ENCODE measurements at places on chromosomes 1 and 21.

DNA sequence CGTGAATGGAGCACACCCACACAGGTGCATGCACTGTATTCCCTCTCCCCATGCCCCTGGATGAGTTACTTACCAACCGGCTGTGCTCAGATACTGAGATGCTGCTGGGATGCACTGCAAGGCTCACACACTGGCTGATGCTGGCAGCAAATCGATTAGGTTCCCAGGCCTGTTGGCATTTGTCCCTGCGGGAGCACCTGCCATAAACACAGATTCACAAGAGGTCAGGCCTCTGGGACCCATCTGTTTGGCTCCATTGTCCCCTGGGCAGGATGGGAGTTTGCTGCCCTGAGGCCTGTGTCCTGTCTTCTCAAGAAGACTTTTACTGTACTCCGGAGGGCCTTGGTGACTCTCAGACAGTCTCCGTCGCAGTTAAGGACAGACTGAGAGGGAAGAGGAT is 145.4 kb downstream of the PLXNA2 start:
- DNase-seq, result no peak

GRCh38 chr1:229271448-229272159 is 693 bp downstream of the RAB4A start:
- DNase-seq, result no peak

DNA sequence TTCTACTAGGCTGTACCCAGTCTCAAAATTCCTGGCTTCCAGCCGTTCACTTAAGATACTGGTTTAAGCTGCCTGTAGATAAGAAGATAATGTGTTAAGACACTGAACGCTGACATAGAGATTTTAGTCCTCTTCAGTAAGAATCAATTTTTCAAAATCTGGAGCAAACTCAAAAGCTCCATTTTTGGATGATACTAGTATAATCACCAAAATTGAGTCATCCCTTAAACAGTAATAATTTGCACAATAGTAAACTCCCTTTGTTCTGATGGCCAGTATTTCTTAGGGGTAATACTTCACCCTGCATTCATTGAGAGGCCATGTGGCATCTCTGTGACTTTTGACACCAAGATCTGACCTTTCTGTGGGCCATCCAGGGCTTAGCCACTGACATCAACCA is 299.8 kb upstream of the USP25 start:
- DNase-seq, result no peak

- DNase-seq, result no peak
Measured at GRCh38 chr1:204435872-204436271, 24.3 kb upstream of the PPP1R15B start.

GRCh38 chr1:239418681-239419080 is 32.3 kb downstream of the CHRM3 start:
- DNase-seq, result no peak

- no peak for DNase-seq
Measured at GRCh38 chr1:47676311-47677054, 238.6 kb downstream of the FOXD2 start.

DNA sequence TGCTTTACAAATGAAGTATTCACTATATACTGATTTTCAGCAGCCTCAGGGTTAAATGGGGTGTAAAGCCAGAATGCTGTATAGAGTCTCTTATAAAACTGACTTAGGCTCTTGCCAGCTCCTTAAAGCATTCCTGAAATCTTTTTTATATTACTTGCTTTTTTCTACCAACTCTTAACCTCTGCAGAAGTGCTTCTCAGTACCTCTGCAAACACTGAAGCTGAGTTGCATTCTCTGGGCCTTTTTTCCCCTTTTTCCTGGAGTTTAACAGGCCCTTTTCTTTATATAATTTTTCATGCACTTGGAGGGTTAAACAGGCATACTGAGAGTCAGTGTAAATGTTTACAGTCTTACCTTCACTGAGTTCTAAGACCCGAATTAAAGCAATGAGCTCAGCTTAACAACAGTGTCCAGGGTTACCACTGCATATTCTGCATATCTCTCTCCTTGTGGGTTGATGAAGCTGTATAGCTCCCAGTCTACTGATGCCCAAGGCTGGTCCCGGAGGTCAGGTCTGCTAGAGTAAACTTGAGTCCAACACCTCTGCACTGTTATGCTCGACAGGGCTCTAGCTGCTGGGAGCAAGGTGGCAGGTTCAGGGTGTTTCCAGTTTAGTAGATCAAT is 40.9 kb upstream of the CFAP126 start:
- no peak for DNase-seq

DNA sequence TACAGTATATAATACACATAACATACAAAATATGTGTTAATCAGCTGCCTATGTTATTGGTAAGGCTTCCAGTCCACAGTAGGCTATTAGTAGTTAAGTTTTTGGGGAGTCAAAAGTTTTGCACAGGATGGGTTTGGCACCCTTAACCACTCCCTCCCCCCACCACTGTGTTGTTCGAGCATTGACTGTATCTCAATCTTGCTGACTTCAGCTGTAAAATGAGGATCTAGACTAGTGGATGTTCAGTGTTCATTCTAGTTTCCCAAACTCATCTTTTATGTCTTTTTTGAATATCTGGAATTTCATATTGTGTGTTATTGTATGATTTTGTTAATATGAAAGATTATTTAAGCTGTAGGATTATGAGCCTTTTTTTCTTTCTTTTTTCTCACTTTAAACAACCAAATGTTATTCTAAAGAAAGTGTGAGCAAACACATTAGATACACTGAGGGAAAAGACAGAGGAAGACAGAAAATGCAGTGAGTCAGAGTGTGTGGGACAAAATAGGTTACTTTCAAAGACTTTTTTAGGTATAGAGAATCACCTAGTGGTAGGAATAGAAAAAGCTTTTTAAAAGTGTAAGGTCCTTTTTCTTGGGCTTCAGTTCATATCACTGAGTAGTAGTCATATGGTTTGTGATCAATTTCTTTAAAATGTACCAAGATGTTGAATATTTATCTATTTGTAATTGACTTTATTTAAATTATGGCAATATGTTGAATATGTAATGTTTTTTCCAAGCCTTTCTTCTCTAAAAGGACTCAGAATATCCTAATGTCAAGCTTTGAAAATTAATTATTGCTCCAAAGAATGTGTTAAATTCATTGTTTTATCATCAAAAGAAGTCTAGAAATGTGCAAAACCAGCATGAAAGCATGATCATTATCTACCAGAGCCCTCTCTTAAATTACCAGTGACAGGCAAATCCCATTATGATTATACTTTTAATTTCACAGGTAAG is 17.9 kb upstream of the CENPF start:
- DNase-seq, result no peak

Measured in stimulated activated CD8-positive, alpha-beta memory T cell treated with anti-CD3 and anti-CD28 coated beads, Interleukin-4, amount 100 ng/mL, for 4 hours (primary cell).